Stimulated activated CD4-positive, alpha-beta T cell treated with anti-CD3 and anti-CD28 coated beads, Interleukin-15, amount 100 ng/mL, for 48 hours (primary cell): ENCODE measurements at places on chromosomes 12 and 14.

DNA sequence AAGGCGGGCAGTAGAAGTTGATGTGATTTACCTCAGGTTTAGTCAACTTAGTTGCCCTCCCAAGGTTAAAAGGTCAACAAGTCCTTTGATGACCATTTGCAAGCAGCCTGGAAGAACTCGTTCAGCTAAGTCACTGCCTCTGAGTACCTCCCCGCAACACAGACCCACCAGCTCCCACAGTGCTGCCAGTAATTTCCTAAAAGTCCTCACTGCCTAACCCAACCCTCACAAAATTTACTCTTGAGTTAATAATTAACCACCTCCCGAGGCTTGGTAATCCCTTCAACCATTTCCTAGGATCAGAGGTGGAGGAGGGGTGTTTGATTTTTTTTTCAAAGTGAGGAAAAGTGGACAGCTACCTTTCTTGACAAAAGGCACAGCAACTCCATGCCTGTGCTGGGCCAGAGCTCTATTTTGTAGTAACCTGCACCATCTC is 55.8 kb downstream of the MAP3K9 start:
- no peak for DNase-seq

- no peak for DNase-seq
Measured at GRCh38 chr12:110531741-110532333, 29.7 kb downstream of the RAD9B start.

- DNase-seq: no peak
Measured at GRCh38 chr12:43428088-43428600, 123.9 kb downstream of the ADAMTS20 start.

GRCh38 chr12:34343345-34343744 is 321.0 kb downstream of the ALG10 start:
- no peak for DNase-seq

DNA sequence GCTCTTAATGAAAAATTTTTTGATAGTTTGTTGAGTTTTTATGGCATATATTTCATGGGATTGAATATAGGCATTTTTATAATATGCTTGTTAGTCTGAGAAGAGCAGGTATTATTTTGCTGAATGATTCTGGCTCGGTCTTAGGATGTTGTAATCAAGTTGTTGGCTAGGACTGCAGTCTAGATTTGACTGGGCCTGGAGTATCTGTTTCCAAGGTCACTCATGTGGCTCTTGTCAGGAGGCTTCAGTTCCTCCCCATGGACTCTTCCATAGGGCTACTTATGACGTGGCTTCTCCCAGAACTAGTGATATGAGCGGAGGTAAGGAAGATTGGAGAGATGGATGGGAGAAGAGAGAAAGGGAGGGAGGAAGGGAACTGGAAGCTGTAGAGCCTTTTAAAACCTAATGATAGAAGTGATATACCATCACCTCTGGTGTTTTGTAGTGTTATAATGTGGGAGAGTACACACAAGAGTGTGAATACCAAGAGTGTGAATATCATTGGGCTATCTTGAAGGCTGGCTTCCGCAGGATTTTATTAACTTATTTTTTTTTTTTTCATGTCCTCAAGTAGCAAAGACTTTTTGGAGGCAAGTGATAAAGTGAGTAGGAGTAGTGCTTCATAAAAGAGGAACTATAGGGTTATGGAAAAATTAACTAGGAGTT is 4.4 kb downstream of the MNAT1 start:
- no peak for DNase-seq

GRCh38 chr12:89040146-89040964 is 311.9 kb downstream of the DUSP6 start:
- peak; percentile 80 for DNase-seq

GRCh38 chr14:32426586-32427388 is 97.7 kb downstream of the AKAP6 start:
- DNase-seq: no peak

DNA sequence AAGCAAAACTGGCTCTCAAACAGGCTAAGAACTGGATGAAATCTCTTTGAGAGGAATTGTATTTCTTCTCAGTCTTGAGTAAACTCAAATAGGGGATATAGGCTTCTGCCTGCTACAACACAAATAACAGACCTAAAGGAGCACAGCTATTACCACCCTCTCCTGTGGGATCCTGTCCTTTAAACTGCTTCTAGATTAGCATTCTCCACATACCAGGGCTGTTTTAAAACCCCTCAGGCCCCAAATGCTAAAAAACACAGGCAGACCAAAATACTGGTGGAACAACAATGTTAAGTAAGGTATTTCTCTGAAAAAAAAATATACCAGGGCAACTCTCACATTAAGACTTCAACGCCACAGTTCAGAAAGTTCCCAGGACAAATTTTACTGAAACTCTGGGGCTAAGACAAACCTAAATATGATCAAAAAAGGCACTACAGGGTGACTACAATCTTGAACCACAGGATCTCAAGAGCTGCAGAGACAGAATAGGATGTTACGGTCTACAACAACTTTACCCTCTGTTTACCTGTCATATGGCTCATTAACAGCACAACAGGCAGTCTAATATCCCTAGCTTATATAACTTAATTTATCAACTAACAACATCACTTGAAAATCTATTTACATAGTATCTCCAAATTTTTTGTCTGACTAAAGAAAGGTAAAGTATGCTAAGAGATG is 7.2 kb downstream of the CPNE8 start:
- DNase-seq: no peak

DNA sequence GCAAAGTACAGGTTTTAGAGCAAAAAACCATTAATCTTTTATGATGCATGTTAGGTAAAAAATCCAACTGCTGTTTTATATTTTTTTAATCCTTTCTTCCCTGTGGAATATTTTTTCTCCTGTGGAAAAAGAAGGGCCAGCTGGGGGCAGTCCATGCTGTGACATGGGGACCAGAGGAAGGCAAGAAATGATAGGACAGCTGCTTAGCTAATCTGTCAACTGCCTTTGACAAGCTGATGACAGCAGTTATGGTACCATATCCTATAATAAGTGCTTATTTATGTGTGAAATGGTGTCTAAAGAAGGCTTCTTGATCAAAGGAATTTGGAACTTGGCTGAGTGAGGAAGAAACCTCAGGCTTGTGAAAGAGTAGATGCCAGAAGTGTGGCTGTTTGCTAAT is 452.4 kb upstream of the NOVA1 start:
- DNase-seq: no peak

DNA sequence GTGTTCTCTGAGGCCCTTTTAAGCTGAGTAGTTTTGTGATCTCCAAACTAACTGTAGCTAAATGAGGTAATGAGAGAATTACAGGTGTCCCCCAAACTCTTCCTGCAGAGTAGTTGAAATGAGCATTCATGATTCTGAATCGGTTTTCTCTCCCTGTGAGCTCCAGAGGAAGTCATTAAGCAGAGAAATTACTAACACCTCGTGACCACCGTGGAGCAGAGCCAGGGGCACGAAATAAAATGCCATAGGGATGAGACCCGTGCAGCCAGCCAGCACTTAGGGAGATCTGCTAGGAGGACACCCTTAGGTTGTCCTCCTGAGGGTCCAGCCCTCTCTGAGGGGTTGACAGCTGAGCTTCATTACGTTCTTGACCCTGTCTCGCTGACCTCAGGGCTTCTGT is 79.5 kb downstream of the SLC25A47 start:
- no peak for DNase-seq

DNA sequence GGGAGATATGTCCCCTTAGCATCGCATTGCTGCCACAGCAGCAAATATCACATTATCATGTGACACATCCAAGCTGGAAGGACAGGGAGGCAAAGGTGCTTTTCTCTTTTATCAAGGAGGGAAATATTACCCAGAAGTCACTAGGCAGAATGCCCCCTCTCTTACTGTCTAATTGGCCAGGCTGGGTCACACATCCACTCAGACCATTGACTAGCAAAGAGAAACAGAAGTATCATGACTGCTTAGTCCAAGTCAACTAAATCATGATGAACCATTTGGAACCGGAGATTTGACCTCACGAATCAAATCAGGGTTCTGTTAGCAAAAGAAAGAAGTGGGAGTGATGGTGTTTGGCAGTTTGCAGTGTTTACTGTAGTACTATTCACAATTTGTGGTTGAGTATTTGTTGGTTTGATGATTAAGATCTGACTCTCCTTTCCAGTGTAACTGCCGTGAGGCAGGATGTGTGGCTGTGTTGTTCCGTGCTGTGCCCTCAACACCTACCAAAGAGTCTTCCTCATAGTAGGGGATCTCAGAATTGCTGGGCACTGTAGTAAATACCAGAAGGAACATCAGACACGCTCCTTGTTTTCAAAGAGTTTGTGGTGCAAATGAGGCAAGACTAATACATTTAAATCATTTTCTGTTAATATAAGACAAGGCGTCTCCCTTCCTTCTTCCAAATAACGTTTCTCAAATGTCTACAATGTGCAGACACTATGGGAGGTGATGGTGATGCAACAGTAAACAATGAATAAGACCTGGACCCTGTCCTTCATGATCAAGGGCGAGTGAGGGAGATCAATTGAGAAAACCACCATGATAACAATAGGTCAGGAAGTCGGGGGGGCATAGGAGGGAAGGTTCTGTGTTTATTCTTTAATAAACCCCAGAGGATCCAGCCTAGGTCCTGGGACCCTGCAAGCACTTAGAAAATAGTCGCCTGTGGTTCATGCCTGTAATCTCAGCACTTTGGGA is 194.4 kb upstream of the CRY1 start:
- no peak for DNase-seq

DNA sequence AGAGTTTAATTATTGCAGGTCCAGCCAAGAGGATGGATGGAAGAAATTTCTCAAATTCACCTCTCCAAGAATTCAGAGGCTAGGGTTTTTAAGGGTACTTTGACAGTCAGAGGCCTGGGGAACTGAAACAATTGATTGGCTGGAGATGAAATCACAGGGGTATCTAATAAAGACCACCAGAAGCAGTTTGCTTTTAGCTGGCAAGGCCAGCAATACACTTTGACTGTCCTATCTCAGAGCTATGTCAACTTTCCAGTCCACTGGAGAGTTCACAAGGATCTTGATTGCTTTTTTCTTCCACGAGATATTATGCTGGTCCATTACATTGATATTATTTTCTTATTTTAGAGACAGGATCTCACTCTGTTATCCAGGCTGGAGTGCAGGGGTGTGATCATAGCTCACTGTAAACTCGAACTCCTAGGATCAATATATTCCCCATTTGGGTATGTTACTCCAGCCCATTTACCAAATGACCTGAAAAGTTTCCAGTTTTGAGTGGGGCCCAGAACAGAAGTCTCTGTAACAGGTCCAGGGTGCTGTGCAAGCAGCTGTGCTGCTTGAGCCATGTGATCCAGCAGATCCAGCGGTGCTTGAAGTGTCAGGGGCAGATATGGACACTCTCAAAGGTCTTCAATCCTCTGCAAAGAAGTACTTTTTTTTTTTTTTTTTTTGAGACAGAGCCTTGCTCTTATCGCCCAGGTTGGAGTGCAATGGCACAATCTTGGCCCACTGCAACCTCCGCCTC is 17.2 kb upstream of the ATF7 start:
- DNase-seq: no peak

GRCh38 chr14:101004954-101005353 is 101.4 kb upstream of the RTL1 start:
- DNase-seq: no peak

GRCh38 chr12:89960011-89960507 is 251.4 kb upstream of the ATP2B1 start:
- DNase-seq: no peak

GRCh38 chr12:93247313-93247991 is 130.3 kb upstream of the NUDT4 start:
- no peak for DNase-seq

DNA sequence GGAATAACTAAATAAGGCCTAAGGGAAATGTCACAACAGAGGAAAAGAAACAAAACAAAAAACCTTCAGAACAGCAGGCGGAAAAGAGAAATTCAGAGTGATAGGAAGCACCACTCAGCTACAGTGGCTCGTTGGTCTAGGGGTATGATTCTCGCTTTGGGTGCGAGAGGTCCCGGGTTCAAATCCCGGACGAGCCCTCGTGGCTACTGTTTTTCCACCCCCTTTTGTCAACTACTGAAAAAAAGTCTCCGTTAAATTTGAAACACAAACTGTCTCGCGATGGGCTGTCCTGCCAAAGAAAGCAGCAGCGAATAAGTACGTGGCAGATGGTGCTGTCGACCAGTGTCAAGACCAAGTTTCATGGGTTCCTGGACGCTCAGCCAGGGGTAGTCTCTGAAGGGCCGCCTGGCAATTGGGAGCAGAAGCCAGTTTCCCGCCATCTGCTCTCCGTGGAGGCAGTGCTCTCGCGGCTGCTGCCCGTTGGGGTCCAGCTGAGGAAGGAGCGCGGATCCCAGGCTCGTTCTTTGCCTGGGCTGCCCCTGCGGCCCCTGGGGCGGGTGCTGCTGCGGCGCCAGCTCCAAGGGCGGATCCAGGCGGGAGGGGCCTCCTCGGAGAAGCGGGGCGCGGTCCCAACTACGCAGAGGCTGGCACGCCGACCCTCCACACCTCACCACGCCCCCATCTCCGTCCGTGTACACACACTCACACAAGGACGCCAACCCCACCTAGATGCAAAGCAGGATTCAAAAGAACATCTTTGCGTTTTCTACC is at the start of gene RNASE4:
RNASE4 (plus strand) TSS at position 670 of the 771 bp plus-strand sequence. CDS start 14,812 bp downstream, outside the sequence.
- peak; percentile 67 for DNase-seq
